Esophagus squamous epithelium (tissue), 5 donors: ENCODE measurements at places on chromosomes 16 and 17.

- no peak for DNase-seq
Measured at GRCh38 chr16:66888647-66889615, 8.6 kb downstream of the PDP2 start.

DNA sequence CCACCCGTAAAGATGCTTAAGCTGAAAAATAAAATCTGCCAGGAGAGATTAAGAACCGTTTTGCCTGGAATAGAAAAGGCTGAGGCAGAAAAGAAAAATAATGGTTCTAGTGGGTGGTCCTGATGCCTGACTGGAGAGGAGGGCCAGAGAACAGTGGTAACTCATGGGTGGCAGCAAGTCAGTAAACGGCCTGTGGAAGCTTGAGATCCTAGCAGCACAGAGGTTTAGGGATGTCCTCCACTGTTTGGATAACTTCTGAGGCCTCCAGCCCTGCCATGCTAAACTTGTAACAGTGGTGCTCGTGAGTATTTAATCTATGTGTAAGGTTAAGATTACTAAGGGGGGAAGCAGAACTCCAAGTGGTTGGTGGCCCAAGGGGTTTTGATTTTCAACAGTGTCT lies 21.2 kb upstream of the PHAF1 start:
- no peak for DNase-seq

DNA sequence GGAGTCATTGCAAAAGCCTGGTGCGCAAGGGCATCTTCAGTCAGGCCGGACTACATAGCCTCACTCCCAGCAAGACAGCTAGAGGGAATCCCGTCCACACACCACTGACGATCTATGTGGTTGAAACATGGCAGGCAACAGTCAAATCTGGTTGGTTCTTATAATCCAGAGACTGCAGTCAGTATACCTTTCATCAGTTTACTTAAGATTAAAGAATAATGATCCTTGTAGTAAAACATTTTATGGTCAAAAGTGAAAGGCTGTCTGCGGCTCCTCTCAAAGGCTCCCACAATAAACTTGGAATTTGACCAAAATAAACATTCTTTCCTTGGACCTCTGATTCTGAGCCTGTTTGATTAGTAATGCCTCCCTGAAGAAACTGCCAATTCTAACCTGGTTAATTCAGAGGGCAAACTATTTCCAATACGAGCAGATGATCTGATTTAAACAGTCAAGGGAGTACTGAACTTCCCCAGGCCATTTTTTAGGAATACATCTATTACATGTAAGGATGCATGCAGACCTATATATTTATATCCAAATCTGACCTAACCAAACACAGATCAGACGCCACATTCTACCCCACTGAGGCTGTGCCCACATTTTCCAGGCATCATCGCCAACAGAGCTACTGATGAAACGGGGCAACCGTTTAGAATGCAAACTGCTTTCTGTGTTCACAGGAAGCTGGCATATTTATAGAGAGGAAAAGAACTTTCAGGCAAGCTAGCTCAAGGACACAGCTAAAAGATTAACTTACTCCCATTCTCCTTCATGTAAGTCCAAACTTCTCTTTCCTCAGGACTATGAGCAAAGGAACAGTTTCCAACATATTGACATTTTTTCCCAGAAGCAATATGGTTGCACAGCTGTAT lies 15.3 kb upstream of the TXNDC11 start:
- no peak for DNase-seq

- DNase-seq: no peak
Measured at GRCh38 chr16:88507231-88507743, 54.2 kb downstream of the ZFPM1 start.

DNA sequence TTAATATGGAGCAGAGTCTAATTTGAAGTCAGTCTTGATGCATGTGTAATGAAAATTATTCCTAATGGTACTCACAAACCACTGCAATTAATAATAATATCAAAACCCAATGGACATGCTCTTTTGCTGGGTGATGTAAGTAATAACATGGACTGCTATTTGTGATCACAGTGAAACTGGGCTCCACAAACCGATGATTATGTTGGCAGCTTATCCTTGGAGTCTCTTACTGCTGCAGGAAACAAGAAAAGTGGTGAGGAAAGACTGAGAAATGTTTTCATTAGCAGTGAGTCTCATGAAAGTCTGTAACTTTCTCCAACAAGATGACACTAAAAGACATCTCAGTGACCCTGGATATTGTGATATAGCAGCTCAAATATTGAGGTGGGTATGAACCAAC lies 45.2 kb downstream of the TMEM100 start:
- no peak for DNase-seq

GRCh38 chr17:4511199-4511932 lies 12.7 kb downstream of the SPNS2 start:
- DNase-seq: no peak

- DNase-seq: no peak
Measured at GRCh38 chr17:63035271-63035670, 69.2 kb downstream of the TANC2 start.

DNA sequence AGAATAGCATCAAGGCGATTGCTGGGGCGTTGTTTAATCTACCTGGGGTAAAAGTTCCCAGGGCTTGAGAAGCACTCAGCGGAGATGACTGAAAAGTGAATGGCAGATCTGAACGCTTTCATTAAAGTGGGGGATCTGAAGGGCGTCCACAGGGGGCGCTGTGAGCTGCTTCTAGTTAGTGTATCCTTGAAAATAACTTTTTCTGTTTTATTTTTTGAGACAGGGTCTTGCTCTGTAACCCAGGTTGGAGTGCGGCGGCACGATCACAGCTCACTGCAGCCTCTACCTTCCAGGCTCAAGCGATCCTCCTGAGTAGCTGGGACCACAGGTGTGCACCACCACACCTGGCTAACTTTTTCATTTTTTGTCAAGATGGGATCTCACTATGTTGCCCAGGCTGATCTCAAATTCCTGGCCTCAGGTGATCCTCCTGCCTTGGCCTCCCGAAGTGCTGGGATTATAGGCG lies 360.4 kb downstream of the SEC14L1 start:
- DNase-seq: no peak

GRCh38 chr16:84628226-84628731 lies 10.4 kb upstream of the COTL1 start:
- no peak for DNase-seq

DNA sequence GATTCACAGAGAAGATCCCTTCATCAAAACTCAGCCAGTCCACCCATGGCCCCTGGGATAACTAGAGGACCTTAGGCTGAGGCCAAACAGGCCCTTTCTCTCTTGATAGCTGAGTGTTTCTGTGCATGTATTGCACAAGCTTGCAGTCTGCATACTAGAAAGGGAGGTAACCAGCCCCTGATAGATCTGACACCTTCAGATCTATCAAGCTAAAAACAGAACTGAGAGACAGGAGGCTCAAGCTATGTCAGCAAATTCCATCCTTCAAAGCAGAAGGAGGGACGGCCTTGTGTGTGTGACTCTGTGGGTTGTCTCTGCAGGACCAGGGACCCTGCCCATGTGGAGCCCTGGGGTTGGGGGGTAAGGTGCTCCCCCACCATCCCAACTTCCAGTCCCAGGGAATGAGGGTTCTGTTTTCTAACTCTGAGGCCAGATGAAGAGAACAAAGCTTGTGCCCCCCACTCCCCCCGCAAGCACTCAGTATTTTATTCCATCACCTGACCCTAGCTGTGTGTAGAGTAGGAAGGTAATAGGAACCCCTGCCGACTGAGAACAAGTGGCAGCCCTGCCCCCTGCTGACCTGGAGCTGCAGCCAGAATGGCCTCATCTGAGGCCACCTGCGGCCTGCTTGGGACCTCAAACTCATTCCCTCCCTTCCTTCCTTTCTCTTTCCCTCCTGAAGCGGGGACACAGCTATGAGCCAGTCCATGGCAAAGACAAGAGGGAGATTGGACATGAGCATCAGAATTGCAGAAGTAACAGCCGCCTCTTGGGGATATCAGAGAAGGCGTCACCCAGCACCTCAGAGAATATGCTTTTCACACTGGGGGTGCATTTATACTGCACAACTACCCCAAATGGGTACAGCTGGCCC lies 63.8 kb downstream of the SMPD3 start:
- DNase-seq: no peak

DNA sequence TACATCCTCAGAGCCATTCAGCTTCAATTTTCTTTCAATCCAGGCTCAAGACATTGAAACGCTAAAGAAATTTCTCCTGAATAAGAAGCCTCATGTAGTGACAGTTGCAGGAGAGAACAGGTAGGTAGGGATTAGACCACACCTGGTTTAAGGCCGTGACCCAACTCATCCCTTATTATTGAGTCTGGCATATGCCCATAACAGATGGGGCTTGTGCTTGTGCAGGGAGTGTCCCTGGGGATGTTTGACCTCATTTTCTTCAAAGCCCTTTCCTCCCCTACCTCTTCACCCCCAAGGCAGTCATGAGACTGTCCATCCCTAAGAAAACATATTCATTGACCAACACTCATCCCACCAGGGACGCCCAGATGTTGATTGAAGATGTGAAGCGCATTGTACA lies 24.3 kb downstream of the SUPT6H start:
- no peak for DNase-seq

- no peak for DNase-seq
Measured at GRCh38 chr17:48505788-48506187, 25.0 kb downstream of the HOXB1 start.

DNA sequence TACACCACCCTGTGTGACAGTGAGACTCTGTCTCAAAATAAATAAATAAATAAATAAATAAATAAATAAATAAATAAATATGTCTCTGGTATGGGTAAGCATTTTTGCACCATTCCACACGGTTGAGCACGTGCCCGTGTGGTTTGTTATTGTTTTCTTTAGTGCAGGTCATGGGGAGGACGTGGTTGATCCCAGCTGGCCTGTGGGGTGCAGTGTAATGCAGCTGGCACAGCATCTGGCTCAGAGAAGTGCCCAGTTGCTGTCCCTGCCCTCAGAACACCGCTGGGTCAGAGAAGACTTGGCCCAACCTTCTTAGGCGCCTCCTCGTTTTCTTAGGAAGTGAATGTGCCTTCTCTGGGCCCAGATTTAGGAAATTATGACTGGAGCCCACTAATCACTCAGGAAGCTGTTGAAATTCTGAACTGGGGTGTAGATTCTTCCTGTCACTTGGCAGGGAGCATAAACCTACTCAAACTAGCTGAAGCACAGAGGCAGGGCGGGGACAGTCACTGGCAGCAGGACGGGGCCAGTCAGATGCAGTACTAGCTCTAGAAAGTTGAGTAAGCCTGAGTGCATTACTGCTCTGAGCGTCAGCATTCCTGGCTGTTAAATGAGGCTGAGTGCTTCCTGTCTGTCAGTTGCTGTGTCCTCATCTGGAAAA lies 85.9 kb downstream of the SNX29 start:
- peak; percentile 14 for DNase-seq

DNA sequence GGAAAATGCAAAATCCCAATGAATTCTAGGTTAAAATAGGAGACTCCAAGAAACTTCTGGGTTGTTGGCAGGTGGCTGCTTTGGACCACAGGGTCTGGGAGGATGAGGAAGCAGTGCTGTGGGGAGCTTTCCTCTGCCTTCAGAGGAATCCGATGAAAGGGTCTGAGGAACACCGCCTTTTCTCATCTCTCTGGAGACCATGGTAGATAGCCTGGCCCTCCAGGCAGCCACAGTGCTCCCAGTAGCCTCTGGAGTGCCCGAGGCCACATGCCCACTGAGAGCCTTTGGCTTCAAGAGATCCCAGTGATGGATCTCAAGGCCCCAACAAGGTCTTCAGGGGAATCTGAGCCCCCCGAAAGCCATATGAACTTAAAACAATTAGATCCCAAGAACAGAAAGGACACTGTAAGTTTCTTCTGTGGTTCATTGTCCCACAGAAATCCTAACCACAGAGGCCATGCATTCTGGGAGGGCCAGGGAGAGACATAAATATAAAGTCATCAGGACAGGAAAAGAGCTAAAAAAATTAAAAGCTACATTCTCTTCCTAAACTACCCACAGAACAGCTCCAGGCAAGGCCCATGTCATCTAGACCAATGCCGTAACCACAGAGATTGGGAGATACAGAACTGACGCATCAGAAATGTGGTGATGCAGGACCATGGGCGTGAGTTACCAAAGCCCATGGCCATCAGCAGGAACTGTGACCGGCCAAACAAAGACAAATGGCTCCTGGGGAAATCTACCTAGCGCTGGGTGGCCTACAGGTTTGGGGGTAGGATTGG lies 24.3 kb downstream of the TK2 start:
- no peak for DNase-seq

GRCh38 chr17:82489851-82490511 lies 29.6 kb upstream of the FOXK2 start:
- no peak for DNase-seq
